ENCODE measurements at places on chromosomes 7 and 10. TPM values are rescaled to one million over a fixed set of nuclear protein-coding genes. Genes with fewer than 3 reads are reported as not detected.

The CPA2 gene
- polyA plus RNA-seq: not detected

The SFRP4 gene
- polyA plus RNA-seq: not detected

The ACBD7 gene
- polyA plus RNA-seq: 0.49 TPM

The PRKG1 gene
- polyA plus RNA-seq: not detected

The INMT gene
- polyA plus RNA-seq: not detected

The TMEM229A gene
- polyA plus RNA-seq: not detected

The MBLAC1 gene
- polyA plus RNA-seq: 3.8 TPM

The NUTM2A gene
- polyA plus RNA-seq: 0.15 TPM

DNA sequence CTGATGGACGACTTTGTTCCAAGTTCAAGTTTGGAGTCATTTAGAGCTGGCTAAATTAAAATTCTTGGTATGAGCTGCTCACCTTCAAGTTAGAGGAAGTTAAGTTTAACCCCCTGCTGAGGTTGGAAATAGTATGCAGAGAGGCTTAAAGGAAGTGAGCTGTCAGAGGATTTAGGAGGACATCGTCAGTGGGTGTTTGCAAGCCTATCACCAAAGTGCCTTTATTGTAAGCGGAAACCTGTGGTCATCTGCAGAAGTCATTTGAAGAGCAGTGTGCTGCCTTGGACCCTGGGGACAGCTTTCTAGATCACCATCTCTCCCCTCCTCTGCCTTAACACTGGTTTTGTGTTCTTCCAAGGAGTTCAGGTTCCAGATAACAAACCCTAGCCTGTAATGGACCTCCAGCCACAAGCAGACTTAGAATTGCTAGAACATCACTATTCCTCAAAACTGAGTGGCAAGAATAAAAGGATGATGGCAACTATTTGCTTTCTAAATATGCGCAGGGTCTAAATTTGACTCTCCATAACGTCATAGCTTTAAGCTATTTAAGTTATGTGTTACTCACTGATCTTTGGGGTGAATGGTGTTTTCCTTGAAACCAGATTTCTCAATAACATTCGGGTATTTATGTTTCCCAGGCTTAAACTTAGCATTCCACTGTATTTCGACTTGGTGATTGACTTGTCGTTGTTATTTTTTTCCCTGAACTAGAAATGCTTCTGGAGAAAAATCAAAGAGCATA, 93.4 kb downstream of the SLC39A12 start:
- H3K27me3 ChIP-seq: peaks cover 2% of the 10 kb centered on the region
- DNase-seq: no peak
- H3K36me3 ChIP-seq: no peaks in the 10 kb centered on the region
- no peak overlapping the region for H3K27ac ChIP-seq
- H3K4me3 ChIP-seq: no peak overlapping the region
- no peaks in the 10 kb centered on the region for H3K4me1 ChIP-seq

DNA sequence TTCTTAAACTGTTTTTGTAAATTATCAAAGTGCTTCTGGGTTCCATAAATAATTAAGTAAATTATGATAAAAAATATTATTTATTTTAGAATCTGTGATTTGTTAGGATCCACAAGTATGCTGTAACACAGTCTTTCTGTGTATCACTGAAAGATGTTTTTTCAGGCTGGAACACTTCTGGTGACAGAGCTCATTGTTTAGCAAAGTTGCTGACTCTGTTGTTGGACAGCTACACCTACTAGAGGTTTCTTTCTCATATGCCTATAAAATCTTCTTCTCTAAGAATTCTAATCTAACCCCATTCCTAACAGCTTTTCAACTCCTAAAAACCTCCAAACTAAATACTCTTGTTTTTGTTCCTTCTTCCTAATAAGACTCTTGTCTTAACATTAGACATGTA, 176.8 kb downstream of the THSD7A start:
- DNase-seq: no peak
- H3K36me3 ChIP-seq: no peaks in the 10 kb centered on the region
- H3K4me3 ChIP-seq: no peak overlapping the region
- no peaks in the 10 kb centered on the region for H3K27me3 ChIP-seq
- H3K27ac ChIP-seq: no peak overlapping the region

DNA sequence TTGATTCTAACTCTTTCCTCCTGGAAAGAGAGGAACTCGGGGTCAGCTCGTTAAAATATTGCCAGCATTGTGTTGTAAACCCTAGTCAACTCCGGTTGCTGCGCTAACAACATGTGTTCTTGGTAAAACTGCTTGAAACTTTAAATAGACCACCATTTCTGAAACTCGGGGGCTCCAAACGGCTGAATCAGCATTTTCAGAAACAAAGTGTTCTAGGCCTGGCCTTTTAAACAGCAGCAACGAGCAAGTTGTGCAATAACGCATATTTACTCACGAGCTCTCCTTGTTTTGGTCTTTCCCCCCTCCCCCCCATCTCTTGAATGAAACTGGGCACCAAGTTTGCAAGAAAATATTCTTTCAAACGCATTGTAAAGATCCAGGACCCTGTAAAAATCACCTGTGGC, 9.2 kb upstream of the GRB10 start:
- H3K36me3 ChIP-seq: no peaks in the 10 kb centered on the region
- H3K27me3 ChIP-seq: peaks cover 32% of the 10 kb centered on the region
- no peak overlapping the region for H3K4me3 ChIP-seq
- H3K27ac ChIP-seq: no peak overlapping the region

DNA sequence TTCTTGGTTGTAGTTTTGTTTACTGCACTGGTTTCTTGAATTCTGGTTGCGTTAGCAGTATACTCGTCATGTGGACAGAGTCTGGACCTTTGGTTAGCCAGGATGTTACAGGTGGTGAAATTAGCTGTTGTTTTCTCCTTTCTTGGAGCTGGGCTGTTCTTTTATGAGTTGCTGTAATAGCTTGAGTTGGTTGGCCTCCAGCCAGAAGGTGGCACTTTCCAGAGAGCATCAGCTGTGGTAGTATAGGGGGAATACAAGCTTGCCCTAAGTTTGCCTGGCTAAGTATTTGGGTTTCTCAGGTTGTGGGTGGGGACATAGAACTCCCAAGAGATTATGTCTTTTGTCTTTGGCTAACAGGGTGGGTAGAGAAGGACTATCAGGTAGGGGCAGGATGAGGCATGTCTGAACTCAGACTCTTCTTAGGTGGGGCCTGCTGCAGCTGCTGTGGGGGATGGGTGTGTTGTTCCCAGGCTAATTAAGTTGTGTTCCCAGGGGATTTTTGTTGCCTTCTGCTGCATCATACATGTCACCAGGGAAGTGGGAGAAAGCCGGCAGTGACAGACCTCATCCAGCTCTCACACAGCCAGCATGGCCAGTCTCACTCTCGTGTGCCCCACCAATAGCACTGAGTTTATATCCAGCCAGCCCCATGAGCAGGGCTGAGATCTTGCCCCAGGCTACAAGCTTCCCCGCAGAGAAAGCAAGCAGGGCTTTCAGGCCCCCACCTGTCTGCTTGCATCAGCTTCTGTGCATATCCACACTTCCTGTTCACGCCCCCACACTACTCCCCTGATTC, 246.7 kb upstream of the TPK1 start:
- H3K36me3 ChIP-seq: no peaks in the 10 kb centered on the region
- H3K4me3 ChIP-seq: no peak overlapping the region
- H3K27ac ChIP-seq: no peak overlapping the region
- no peaks in the 10 kb centered on the region for H3K27me3 ChIP-seq

- H3K4me1 ChIP-seq: no peaks in the 10 kb centered on the region
- H3K27ac ChIP-seq: no peak overlapping the region
- no peak for DNase-seq
- H3K4me3 ChIP-seq: no peak overlapping the region
- H3K36me3 ChIP-seq: peaks cover 2% of the 10 kb centered on the region
Measured at GRCh38 chr7:144529269-144529926, 125.9 kb upstream of the NOBOX start.

Data from CD4-positive, CD25-positive, alpha-beta regulatory T cell (primary cell).